ENCODE measurements at places on chromosomes 16 and 17.

- DNase-seq = no peak
Measured at GRCh38 chr16:28161626-28162025, 50.1 kb downstream of the XPO6 start.

DNA sequence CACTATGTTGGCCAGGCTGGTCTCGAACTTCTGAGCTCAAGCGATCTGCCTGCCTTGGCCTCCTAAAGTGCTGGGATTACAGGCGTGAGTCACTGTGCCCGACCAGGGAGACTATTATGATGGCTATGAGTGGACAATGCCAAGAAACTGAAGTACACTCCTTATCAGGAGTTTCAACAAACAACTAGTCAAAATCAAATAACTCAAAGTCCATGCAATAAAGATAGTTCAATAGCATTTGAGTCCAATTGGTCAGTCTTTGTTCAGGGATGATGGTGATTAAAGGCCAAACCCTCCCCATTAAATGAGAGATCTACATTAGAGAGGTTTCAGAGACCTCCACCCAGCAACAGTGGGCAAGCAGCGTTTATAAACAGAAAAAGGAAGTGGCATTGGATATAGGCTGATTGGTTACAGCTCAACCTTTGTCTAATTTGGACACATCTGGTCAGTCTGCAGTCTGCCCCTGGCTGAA, 8.0 kb downstream of the CHST5 start:
- no peak for DNase-seq

GRCh38 chr16:31291376-31291775, 31.6 kb downstream of the ITGAM start:
- no peak for DNase-seq

GRCh38 chr17:75691371-75691791, 24.2 kb downstream of the SAP30BP start:
- DNase-seq = peak; percentile 14

- DNase-seq = no peak
Measured at GRCh38 chr16:70630960-70631745, 15.2 kb upstream of the IL34 start.

GRCh38 chr16:4140652-4141051, 24.4 kb upstream of the ADCY9 start:
- DNase-seq = no peak

DNA sequence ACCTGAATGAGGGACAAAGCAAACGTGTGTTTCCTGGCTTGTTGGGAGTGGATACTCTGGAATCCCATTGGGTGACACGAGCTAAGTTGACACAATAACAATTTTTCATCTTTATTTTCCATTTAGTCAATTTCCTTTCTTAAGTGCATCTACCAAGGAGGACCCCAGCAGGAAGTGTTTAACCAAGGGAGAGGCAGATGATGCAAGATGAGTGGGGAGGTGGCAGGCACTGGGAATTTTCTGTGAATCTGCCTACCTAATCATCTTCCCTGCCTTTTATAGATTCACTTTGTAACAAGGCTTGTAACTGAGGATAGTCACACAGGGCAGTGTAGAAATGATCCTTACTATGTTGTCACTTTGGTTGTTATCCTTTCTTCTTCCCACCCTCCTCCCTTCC, 317.7 kb upstream of the HSBP1 start:
- no peak for DNase-seq

- DNase-seq = no peak
Measured at GRCh38 chr17:14050616-14051015, 18.7 kb upstream of the COX10 start.

GRCh38 chr17:52148969-52149351, 9.6 kb downstream of the CA10 start:
- no peak for DNase-seq

DNA sequence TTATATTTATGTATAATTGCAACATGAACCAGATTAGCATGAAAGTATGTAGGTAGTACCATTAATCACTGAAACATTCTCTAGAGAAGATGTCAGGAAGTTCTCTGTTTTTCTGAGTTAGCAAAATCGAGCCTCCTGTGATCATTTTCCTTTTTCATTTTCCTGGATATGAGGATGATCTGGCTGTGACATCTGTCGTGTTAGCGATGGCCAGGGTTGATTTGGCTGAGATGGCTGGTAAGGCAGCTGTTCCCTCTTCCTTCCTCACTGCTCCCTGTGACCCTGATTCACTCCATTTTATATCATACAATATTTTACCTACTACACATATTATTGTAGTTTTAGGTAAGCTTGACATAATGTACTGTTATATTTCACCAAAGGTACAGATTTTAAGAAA, 10.3 kb downstream of the CNTNAP4 start:
- no peak for DNase-seq

DNA sequence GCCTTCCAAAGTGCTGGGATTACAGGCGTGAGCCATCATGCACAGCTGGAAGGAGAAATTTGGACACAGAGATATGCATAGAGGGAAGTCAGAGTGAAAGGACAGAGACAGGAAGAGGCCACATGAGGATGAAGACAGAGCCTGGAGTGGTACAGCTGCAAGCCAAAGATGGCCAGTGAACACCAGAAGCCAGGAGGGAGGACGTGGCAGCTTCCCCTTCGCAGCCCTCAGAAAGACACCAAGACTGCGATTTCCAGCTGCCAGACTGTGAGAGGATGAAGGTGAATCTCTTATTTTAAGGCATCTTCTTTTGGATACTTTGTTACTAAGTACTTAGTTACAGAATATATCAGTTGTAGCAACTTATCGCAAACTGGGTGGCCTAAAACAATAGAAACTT, 60.5 kb upstream of the PLCG2 start:
- no peak for DNase-seq

- DNase-seq = no peak
Measured at GRCh38 chr16:21217121-21217520, 5.7 kb upstream of the ZP2 start.

DNA sequence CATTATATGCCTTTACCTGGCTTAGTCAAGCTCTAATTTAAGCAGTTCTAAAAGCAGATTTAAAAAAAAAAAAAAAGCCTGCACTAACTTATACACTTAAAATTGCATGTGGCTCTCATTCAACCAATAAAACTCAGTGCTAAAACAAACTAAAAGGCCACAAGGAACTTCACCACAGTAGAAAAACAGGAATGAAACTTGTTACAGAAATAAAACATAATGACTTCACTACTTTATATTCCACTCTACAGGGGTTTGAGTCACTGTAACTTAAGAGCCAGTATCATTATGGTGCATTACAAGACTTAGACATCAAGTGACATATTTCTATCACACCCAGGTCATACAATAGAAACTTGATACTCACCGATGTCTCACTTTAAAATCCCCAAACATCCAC, 11.1 kb downstream of the CA10 start:
- no peak for DNase-seq

- no peak for DNase-seq
Measured at GRCh38 chr16:73033271-73033998, 14.5 kb downstream of the ZFHX3 start.

- DNase-seq = no peak
Measured at GRCh38 chr17:68613739-68614298, 12.7 kb upstream of the FAM20A start.

DNA sequence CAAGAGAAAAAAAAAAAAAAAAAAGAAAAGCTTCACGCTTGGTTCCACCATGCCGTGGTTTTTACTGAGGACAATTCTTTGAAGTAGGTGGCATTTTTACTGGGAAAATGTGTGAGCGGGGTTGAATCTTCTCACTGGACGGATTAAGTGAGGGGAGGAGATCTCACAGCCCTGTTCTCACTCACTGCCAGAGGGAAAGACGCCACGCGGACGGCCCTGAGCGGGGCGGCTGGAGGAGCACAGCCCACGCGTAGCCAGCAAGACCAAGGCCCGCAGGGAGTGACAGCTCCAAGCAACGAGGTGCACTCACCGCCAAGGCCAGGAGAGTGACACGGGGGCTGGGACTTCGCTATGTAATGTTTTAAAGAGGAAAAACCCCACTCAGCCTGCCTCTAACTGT, 43.1 kb downstream of the MRM3 start:
- DNase-seq = no peak

DNA sequence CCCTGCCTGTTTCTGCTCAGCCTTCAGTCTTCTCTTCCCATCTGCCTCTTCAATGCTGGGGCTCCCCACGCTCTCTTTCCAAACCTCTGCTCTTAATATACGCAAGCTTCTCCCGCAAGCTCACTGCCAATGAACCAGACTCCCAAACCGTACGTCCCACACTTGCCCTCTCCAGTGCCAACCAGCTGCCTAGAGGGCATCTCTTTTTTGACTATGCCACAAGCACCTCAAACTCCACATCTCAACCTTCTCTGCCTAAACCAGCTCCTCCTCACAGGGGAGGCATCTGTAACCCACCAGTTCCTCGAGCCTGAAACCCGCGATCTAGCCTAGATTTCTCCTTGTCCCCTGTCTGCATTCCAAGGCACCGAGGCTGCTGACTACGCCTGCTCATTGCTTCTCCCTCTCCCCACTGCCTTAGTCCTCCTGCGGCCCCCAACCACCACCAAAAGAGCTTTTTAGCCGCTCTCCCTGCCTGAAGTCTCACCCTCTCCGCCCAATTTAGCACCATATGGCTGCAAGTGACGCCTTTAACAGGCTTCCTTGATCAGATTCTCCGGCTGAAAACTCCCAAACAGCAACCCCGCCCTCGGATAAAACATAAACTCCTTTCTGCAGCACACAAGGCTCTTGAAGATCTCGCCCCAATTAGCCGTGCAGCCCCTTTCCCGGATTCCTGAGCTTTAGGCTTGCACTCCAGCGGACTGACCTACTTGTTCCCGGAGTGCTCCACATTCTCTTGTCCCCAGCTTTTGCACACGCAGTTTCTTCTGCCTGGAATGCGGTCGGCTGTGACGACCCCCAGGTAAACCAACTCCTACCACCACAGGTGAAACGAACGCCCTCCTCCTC, 1.5 kb downstream of the GGA2 start:
- no peak for DNase-seq

- no peak for DNase-seq
Measured at GRCh38 chr17:61383689-61384201, 15.9 kb upstream of the TBX2 start.

- no peak for DNase-seq
Measured at GRCh38 chr17:14310605-14311004, 9.7 kb downstream of the HS3ST3B1 start.

- DNase-seq = no peak
Measured at GRCh38 chr16:11539641-11540050, 47.1 kb downstream of the LITAF start.

DNA sequence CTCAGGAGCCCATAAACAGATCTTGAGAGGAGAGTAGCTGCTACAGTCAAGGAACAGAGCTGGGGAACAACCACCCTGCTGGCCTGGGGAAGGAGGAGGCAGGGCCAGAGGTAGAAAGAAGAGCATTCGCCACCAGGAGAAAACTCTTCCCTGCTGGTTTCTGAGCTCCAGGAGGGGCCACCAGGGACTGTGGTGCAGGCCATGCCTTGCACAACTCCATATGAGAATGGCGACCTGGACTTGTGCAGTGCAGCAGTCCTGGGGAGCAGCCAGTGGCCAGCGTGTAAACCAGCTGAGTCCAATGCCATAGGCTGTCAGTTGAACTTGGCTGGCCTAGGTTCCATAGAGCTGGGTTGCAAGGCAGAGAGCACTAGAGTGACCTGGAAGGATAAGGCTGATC, 11.6 kb downstream of the SLC13A2 start:
- no peak for DNase-seq

DNA sequence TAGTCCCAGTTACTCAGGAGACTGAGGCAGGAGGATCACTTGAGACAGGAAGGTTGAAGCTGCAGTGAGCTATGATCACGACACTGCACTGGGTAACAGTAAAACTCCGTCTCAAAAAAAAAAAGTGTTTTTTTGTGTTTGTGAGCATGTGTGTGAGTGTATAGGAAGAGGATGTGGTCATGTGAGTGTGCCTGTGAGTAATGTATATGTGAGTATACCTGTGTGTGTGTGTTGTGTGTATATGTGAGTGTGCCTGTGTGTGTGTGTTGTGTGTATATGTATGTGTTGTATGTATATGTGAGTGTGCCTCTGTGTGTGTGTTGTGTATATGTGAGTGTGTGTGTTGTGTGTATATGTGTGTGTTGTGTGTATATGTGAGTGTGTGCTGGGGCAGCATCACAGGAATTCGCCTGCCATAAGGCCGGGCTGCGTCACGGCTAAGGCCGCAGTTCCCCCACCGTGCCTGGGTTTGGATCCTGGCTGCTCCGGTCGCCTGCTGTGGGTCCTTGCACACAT, 21.4 kb upstream of the NPTX1 start:
- no peak for DNase-seq

DNA sequence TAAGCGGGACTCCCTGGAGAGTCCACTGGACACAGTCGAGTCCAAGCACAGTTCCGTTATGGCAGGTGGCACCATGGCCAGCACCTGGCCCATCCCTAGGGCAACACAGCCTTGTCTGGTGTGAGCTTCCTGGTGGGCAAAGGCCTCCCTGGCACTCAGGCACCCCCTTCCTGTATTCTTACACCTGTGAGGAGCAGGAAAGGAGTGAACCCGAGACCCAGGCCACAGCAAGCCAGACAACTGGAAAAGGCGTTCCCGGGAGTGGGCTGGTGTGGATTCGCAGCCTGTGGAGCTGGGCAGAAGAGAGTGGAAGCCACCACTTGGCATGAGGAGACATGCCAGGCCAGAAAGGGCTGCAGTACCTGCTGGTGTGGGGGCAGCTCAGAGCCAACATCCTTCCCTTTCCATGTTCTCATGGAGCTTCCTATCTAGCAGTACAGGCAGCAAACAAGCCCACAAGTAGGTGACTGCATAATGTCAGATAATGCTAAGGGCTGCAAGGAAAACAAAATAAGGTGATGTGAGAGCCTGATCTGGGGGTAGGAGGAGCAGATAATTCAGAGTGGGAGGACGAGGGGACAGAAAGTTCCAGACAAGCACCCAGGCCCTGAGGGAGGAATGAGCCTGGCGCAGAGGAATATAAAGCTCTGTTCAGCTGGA, 87.0 kb downstream of the GNAO1 start:
- no peak for DNase-seq

DNA sequence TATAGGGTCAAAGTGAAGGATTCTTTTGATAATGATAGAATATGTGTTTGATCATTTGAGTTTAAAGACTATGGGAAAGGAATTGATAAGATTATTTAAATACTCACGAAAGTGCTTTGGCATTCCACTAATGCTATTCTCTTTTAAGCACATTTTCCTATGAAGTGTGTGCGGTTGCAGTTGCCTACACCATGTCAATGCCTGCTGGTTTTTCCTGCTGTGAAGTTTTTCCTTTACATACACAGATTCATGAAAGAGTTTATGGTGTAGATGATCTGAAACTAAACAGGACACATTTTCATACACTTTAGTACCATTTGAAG, 78.7 kb downstream of the VMP1 start:
- no peak for DNase-seq

DNA sequence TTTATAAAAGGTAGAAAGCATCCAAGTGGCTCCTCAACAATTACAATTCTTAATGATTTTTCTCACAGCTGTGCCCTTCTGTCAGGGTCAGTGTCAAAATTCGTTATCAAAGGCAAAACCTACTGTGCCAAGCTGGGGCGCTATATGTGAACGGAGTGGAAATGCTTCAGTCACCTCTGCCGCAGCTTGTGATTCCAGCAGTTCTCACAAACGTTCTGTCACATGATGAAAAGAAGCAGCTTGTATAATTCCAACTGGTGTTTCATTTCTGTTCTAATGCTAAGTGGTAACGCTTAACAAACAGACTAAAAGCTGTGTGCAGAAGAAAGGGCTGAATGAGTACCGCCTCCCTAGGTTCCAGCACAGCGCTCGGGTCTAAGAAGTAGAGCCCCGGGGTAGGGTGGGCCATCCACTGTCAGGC, 14.2 kb downstream of the PLD6 start:
- DNase-seq = no peak
